LHCN-M2 (cell line): ENCODE measurements at places on chromosomes 5 and 9.

GRCh38 chr9:6646293-6646636 lies 736 bp upstream of the GLDC start:
- no peak for DNase-seq

- peak; percentile 31 for DNase-seq
Measured at GRCh38 chr5:135239453-135240282, 159.4 kb downstream of the MACROH2A1 start.

GRCh38 chr5:10704949-10705621 lies 55.9 kb downstream of the DAP start:
- DNase-seq = peak; percentile 93

- DNase-seq = no peak
Measured at GRCh38 chr5:62208218-62208852, 97.7 kb upstream of the KIF2A start.

DNA sequence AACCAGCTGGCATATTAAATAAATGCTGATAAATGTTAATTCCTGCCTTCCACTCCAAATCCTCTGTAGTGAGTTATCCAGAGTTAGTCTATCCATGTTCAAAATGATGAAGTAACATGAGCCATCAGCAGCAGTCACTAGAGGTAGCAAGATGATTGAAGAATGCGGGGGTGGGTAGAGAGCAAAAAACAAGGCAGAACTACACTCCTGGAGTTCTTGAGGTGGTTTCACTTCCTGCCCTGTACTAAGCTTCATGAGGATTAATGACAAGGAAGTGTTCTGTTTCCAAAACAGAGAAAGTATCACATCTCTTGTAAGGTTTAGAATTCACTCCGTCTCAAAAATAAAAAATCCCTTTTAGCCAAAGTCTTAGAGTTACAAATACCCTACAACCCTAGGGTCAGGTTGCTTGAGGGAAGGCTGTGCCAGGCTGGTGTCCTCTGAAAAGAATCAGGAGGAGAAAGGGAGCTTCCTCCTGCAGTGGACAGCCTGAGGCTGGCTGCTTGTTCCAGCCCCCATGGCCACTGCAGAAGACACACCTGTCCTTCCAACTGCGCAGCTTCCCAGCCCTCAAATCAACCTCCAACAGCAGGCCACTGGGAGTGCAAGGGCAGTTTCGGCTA lies 180.2 kb downstream of the DENND1A start:
- no peak for DNase-seq

DNA sequence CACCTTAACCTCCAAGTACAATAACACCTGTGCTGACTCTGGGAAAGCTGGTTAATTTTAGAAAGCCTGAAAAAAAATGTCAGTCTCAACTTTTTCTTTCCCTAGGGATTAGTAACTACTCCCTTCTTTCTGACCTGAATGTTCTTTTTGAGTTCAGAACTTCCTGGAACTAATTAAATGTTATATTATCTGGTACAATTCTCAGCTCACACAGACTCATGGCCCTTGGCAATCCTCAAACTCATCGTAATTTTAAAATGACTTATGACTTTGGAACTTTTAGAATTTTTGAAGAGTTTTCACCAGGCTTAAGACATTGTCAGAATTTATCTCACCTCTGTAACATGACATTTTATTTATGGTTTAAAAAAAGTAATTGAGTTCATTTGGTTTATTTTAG lies 315.0 kb downstream of the FER start:
- DNase-seq = peak; percentile 37

DNA sequence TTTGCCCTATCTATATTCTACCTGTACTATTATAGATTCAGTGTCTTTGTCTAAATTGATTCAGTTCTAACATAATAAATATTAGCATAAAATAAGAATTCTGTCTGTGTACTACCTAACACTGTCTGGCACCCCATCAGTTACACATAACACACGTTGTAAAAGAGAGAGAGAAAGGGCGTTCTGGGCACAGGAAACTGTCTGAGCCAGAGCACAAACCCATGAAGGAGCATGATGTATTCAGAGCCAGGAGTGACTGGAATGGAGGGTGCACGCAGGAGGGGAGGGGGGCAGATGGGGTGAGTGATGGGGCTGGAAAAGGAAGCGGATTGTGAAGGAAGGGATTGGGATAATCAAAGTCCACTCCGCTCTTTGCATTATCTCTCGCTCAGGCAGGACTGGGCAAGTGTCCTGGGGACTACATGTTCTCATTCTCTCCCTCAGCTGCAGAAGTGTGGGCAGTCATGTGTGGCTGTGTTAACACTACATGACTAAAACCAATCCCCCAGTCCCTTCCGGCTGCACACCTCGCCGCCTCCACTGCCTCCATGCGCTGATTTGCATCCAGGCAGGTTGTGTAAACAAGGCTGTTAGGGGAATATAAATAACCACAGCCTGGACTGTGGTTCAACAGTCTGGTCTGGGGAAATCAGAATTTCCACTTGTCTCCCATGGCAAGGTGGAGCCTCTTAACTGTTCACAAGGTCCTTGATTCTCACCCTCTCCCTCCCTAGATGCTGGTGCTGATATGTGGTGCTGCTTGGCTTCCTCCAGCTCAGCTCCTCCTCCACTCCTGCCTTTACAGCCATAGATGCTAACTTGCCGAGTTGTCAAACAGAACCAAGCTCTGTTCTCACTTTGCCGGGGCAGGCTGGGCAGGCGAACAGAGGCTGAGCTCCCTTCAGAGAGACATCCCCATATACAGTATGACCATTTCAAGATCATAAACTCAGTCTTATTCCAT lies 367.5 kb upstream of the BRINP1 start:
- no peak for DNase-seq

GRCh38 chr9:72753266-72753893 lies 199.5 kb downstream of the ALDH1A1 start:
- peak; percentile 5 for DNase-seq

GRCh38 chr5:10563110-10563944 lies 543 bp upstream of the ANKRD33B start:
- DNase-seq = peak; percentile 19

- no peak for DNase-seq
Measured at GRCh38 chr5:7803937-7804336, 47.0 kb downstream of the CFAP90 start.

- DNase-seq = no peak
Measured at GRCh38 chr9:128333451-128333869, 6.9 kb upstream of the SLC27A4 start.

GRCh38 chr9:98118640-98119601 lies at the start of gene TRIM14:
TRIM14 (minus strand) TSS chr9:98119222; CDS start chr9:98119188, 34 bp downstream.
- peak; percentile 56 for DNase-seq

DNA sequence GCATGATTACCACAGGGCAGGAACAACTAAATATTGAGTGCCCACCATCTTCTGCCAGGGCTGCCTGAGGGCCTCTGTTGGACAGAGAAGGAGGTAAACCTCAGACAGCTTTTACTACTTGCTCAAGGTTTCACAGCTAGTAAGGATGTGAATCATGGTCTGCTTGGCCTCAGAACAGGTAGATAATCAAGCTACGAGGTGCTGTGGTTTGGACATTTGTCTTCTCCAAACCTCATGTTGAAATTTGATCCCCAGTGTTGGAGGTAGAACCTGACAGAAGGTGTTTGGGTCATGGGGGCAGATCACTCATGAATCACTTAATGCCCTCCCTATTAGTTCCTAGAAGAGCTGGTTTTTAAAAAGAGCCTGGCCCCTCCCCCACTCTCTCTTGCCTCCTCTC lies 541.2 kb upstream of the TRPC7 start:
- DNase-seq = no peak

DNA sequence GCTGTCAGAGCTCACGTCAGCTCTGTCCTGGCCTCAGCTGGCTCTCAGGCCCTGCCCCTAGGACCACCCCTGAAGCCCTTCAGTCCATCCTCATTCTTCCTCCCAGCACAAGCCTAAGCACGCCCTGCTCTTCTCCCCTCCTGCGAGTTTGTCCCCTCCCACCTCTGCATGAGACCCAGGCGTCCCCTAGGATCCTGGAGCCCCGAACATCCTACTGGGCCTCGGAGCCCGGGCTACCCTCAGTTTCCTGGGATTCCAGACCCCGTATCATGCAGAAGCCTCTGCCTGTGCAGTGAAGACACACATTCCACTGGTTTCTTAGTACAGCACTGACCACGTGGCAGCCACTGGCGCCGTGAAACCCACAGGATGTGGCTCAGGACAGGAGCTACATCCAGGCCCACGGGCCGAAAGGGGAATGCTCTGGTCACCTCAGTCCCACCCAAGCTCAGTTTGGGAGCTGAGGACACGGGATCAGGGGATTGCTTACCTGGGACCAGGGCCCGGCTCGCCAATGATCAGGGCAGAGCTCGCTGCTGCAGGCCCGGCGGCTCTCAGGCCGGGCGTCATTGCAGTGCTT lies 64.2 kb downstream of the ZNF354C start:
- no peak for DNase-seq

DNA sequence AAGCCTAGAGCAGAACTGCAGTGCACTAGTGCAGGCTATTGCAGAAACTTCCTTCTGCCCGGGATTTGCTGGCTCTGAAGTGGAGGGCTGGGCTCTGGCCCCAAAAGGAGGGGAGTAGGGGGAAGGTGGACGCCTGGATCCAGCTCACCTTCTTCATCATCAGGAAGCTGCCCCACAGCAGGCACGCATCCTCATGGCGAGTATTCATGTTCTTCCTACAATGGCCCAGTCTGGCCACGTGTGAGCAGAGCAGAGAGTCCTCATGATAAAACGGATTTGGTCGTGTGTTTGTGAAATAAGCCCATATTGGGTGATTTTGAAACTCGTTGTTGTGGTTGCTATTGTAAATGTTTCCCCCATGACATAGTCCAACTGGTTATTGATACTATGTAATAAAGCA lies 8.2 kb upstream of the GLIPR2 start:
- no peak for DNase-seq

- no peak for DNase-seq
Measured at GRCh38 chr5:148732692-148733091, 78.4 kb upstream of the HTR4 start.

- DNase-seq = no peak
Measured at GRCh38 chr5:16757989-16758501, 141.2 kb upstream of the RETREG1 start.

DNA sequence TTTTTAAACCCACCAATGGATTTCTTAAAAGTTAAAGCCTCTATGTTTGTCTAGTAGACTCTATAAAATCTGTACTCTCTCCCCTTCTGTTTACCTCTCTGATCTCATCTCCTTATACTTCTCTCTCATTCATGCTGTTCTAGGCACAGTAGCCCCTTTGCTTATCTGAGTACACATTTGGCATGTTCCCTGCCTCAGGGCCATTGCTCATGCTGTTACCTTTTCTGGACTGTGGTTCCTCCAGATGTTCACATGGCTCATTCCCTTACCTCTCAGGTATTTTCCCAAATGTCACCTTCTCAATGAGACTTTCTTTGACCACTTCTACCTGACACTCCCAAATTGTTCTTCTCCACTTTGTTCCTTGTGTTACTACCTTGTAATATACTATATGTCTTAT lies 176.1 kb downstream of the CWC27 start:
- DNase-seq = no peak

DNA sequence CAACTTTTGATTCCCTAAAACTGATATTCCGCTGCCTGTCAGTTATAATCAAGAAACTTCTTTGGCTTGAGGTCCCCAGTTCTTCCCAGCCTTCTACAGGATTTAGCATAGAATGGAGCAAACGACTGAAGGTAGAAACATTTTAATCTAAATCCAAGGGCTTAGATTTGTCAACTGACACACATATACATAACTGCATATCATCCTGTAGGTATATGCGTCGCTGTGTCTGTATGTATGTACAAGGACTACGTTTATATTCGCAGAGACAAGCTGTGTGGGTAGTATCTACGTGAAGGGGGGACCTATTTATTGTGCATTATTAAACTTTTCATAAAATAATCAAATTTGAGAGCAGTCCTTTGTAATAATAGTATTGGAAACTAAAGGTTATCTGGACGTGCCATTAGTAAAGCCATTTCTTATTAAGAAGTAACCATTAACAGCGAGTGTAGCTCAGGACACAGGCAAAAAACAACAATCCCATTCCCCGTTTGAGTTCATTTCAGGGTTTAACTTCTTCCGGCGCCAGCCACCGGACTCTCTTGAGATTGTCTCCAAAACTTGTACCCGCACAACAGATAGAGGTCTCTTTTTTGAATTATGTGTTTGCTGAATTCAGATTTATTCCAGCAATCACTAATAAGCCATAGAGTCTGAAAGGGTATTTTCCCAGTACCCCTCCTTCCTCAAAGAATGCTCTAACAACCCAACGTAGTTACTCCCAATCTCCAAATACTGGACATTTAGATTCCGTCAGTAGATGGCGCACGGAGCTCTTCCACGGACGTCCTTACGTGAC lies 2.1 kb upstream of the MLLT3 start:
- DNase-seq = peak; percentile 78

- no peak for DNase-seq
Measured at GRCh38 chr5:59591162-59591561, 302.4 kb downstream of the PDE4D start.

DNA sequence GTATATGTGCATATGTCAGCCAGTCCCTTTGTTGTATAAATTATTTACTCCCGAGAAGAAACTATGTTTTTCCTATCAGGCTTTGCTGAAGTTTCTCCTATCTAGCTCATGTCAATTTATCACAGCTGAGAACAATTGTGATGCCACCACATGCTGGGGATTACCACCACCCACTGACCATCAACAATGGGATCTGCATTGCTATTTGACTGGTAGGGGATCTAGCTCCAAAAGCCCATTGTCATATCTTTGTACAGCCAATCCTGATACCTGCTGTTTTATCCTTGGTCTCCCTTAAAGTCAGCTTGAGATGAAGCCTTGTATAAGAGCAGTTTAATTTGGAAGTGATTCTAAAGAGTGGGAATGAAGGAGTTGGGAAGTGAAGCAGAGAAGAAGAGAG lies 53.9 kb upstream of the KCNN2 start:
- DNase-seq = no peak

- DNase-seq = no peak
Measured at GRCh38 chr5:162248107-162248713, 180.6 kb downstream of the GABRG2 start.

DNA sequence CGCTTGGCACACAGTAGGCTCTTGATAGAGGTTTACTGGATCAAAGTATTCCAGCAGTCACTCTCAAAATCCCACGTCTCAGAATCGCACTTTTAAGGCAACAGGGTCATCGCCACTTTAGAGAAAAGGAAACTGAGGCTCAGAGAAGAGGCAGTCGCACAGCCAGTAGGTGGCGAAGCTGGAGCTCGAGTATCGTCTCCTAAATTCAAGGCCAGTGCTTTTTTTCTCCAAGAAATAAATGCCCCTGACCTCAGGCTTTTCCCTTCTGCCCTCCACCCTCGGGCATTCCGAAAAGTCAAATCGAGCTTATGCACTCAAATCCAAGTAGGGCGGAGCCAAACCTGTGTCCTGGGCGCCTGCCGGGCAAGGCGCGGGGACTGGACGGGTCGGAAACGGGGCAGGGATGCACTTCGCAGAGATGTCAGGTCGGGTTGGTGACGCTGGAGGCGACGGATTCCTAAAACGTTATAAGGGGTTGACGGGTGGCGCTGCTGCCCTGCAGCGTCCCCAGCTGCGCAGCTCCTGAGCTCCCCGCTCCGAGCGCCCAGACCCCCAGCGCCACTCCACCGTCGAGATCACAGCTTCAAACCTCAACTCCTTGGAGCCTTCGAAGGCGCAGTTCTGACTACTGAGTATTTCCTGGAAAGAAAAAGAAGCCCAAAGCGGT lies 4.7 kb upstream of the FOXB2 start:
- no peak for DNase-seq
